ENCODE measurements at places on chromosomes 5 and 9.

GRCh38 chr5:14114615-14115251 lies 28.4 kb upstream of the TRIO start:
- no peak for DNase-seq

DNA sequence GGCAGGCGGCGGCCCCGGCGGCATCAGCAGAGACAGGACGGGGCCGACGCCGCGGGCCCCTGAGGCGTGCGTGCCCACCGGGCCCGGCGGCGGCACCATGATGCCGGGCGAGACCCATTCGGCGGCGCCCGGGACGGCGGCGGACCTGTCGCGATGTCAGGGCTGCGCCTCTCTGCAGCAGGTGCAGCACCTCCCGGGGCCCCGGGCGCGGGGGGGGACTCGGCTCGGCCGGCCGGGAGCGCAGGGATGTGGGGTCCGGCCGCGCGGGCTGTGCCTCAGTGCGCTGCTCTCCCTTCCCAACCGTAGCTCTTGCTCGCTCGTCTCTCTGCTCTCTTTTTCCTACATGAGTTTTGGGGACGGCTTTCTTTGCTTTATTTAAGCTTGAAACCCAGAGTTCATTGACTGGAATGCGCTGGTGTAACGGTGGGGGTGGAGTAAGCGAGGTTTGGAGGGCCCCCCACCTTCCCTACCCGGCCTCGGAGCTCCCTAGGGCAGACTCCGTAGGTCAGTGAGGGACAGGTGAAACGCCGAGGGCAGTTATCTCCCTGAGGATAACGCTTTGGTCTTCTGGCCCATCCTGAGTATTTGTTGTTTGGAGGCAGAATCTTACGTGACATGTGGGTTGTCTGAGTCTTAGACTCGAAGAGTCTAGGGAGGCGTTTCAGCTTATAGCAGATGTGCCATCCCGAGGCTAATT lies 490 bp downstream of the ICE1 start:
- DNase-seq, result no peak

DNA sequence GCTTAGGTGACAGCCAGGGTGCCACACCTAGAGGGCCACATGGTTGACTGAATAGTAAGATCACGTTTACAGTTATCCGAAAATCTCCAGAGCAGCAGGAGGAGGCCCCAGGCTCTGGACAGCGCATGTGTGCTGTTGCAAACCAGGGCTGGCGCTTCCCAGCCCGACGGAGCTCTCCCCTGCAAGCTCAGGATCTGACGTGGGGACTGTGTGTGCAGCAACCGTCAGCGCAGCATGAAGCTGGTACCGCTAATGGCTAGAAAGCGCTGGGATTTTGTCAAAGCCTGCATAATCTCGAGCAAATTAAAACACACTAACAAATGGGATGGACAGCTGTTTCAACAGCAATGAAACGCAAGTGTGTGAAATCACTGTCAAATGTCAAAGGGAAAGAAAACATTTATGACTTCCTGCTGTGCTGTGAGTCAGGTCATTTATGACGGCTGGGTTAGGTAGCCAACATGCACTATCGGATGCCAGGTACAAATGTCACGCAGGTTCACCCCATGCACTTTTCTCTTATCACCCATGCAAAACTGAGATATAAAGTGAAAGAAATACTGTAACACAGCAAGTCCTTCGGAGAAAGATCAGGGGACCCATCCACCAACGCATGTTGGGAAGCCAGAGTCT lies 7.5 kb downstream of the SURF4 start:
- no peak for DNase-seq

DNA sequence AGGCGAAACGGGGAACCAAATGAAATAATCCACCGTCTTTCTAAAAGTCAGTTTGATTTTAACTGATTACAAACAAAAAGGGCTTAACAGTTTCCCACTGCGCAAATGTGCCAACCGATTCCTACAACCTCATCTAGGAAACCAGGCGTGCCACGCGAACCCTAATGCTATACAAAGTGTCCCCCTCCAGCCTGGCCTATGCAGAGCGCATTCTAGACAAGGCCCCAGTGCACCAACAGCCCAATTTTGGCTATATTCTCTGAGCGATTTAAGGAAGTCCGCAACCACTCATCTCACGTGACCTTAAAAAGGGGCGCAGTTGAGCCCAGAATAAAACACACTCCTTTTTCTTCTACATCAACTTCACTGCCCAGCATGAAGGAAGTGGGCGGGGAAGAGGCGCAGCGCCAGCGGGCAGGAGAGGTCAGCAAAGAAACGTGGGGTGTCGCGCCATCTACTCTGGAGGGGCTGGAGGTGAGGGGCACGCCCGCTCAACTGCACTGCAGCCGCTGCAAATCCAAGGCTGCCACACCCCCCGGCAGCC lies 779 bp downstream of the FAM13B start:
- DNase-seq, result no peak

DNA sequence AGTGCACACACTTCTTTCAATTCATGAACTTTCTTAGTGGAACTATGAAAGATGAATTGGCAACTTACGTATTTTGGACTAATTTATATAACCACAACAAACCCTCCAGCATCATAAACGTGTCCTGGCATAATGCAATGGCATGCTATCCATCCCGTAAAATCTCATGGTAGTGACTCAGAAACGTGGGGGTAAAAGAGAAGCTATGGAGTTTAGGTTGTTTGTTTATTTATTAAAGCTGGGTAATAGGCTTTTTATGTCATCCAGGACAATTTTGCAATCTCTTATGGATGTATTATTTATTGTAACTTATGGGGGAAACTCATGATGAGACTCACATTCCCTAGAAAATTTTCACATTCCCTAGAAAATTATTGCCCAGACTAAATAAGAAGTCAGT lies 106.3 kb downstream of the GDA start:
- DNase-seq, result no peak

DNA sequence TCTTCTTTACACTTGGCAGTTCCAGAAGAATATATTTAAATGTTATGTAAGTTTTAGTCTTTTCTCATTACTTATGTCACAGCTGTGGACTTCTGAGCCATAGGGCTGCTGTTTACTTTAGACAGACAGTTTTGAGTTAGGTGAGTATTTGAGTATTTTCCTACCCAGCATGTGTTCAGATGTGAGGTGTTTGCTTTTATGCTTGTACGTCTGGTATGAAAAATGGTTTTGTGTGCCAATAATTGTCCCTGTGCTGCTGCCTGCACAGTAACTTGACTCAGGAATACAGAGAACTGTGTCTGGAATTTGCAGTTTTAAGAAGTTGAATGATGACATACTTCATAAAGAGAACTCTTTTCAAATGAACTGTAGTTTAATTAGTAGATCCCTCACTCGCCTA lies 20.8 kb downstream of the MEGF10 start:
- no peak for DNase-seq

DNA sequence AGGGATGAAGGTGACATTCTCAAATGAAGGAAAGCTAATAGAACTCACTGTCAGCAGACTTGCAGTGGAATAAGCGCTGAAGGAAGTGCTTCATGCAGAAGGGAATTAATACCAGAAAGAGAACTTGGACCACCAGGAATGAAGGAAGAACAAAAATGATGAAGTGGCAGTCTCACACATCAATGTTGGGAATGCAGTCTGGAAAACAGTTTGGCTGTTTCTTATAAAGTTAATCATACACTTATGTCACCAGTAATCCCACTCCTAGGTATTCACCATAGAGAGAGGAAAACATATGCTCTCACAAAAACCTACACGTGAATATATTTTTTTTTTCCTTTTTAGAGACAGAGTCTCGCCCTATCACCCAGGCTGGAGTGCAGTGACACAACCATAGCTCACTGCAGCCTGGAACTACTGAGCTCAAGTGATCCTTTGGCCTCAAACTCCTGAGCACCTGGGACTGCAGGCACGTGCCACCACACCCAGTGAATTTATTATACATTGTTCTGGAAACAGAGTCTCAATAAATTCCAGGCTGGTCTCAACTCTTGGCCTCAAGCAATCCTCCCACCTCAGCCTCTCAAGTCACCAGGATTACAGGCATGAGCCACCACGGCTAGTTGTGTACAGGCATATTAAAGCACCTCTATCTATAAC lies 81.2 kb downstream of the ROR2 start:
- DNase-seq, result no peak
